ENCODE measurements at places on chromosomes 6 and 20.

DNA sequence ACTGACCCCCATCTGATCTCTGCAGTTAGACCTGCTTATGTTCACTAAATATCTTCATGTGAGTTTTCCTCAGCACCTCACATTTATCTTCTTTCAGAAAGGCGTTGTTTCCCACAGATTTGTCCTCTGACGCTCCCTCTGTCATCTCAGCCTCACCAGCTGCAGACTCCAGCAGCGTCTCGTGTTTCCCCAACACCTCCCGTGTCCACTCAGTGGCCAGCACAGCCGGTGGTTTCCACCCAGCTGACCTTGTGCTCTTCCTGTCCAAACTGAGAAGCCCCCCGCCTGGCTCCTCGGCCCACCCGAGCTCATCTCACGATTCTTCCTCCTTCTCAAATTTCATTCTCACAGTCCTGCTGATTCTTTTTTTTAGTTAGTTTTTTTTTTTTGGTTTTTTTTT is 12.5 kb downstream of the ERMARD start:
- no peak for DNase-seq

DNA sequence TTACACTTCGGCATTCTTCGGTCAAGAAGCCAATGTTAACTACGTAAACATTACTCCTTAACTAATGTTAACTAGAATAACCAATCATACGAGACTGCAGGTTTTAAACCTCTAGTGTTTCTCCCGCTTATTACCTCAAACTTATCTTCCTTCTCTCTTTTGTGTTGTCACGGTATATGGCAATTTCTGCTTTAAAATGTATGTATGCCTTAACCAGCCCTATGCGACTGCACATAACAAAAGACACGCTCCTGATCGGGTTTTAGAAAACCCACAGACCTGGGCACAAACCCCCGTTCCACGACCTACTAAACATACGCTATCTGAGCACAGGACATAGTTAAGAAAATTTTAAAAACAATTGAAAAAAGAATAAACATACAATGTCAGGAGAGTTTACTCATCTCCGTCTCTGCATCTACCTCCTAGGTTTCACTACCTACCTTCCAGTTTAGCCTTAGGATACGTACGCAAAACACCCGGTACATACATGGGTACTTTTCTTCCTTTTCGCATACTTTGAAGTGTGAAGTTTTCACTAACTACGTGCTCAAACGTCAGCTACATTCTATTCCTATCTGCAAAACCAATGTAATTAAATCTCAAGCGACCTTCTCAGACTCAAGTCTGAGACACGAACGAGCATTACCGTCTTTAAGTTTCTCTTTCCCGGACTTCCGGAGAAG is 1.1 kb downstream of the CD164 start:
- DNase-seq: no peak

- DNase-seq: peak; percentile 18
Observed at GRCh38 chr20:13819885-13820645, 35.2 kb downstream of the NDUFAF5 start.

- DNase-seq: no peak
Observed at GRCh38 chr6:4560221-4561077, 215.8 kb upstream of the CDYL start.

GRCh38 chr6:82954937-82955577 is 110.6 kb downstream of the UBE3D start:
- no peak for DNase-seq

GRCh38 chr6:157563611-157564284 is 182.8 kb downstream of the ZDHHC14 start:
- DNase-seq: no peak

Data from right kidney (tissue), 9 donors.